ENCODE measurements at places on chromosomes 12 and 14.

DNA sequence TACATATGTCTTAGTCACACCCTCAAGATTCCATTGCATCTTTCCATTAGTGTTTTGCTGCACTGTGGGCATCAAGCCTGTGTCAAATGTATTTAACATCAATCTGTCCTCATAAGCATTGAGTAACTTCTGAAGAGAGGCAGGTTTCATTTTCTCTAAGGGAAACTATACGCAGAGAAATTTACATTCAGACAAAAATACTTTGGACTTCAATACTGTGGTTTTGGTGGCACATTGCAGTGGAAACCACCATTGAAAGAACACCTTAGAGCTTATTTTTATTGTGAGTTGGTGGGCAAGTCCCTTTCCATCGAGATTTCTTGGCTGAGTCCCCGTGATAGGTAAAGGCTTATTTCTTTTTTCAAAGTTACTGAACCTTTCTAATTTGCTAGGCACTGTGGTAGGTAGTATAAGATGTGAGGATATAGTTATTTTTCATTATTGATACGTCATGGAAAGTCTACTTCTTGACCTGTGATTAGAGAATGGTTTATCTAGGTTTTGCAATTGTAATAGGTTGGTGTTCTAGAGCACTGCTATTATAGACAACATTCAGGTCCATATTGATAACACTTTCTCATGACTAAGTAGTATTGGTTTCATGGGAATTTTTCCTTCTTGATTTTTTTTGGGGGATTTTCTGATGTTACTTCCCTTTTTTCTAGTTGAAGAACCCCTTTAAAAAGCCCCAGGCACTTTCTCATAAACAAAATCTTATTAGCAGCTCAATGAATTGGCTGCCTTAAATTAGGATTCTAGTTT is 81.9 kb downstream of the CFAP54 start:
- DNase-seq: peak; percentile 39

- DNase-seq: no peak
Observed at GRCh38 chr12:5884285-5884684, 60.8 kb downstream of the ANO2 start.

DNA sequence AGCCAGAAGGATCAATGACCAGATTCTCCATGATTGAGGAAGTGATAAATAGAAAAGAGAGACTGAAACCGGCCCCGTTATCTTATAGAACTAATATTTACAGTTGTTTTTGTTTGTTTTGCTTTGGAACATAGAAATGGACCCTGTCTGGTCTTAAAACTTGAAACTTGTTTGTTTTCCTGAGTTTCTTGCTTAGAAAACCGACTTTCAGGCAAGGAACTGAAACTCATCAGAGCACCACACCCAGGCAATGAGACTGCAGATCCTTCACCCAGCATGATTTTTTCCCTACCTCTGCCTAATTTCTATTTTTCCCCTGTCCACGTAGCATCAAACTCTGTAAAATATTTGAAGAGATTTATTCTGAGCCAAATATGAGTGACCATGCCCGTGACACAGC is 10.6 kb upstream of the CLEC12A start:
- no peak for DNase-seq

DNA sequence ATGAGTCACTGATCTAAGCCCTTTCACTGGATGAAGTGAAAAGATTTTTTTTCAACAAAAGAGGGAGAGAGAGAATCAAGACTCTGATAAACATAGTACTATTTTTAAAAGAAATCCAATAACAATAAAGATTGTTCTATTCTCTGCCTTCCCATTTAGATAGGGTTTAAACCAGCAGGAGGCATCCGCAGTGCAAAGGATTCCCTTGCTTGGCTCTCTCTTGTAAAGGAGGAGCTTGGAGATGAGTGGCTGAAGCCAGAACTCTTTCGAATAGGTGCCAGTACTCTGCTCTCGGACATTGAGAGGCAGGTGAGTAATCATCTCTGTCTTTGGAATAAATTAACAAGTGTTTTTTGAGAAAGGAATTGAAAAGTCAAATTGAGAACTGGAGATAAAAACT is 124.9 kb downstream of the DERA start:
- DNase-seq: no peak

GRCh38 chr14:64422005-64422404 is 33.9 kb downstream of the MTHFD1 start:
- DNase-seq: no peak

Data from HCEC 1CT (cell line).